ENCODE measurements at places on chromosomes 3 and 15.

DNA sequence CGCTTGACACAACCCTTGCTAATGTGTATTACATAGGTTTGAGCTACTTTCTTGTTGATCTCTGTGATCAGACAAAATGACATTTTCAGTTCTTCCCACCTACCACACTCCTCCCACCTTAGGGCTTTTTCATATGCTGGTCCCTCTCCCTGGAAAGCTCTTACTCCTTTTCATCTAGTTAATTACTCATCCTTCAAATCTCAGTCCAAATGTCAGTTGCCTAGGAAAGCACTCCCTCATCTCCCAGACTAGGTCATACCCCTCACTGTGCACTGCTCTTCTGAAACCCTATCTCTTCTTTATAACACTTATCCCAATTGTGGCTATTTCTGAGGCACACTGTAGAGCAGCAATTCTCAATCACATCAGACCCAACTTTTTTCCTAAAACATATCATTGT is 7.3 kb downstream of the ZNF106 start:
- no peak for DNase-seq

DNA sequence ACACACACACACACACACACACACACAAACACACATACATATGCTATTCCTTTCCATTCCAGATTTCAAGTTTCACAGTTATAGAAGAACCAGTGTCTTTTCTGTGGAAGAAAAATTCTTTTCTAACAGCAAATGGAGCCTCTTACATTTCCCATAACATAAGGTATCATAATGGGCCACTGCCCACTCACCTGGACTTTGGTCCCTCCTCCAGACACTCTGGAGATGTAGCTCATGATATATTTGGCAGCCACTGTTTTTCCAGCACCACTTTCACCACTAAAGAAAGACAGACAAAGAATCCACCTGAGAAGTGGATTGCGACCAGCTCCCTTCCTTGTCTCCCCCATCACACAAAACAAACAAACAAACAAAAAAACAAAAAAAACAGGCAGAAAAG is 29.8 kb downstream of the LDHAL6B start:
- no peak for DNase-seq

GRCh38 chr3:157610876-157611535 is 107.8 kb upstream of the VEPH1 start:
- DNase-seq, result no peak

DNA sequence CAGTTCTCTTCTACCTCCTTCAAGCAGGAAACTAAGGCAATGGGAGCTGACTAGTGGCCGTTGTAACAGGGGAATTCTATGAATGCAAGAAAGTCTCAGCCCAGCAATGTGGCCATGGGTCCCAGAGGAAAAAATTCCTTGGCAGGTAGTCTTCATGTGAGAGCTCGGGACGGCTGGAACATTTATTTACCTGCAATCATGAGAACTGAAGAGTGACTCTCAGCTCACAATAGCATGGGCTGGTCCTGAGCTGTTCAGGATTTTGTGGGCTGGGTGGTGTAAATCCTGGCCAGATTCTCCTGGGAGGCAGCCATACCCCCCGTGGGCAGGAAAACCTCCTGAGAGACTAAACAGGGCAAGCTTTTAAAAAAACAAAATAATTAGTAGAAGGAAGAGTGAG is 330.3 kb upstream of the CTNNB1 start:
- no peak for DNase-seq

DNA sequence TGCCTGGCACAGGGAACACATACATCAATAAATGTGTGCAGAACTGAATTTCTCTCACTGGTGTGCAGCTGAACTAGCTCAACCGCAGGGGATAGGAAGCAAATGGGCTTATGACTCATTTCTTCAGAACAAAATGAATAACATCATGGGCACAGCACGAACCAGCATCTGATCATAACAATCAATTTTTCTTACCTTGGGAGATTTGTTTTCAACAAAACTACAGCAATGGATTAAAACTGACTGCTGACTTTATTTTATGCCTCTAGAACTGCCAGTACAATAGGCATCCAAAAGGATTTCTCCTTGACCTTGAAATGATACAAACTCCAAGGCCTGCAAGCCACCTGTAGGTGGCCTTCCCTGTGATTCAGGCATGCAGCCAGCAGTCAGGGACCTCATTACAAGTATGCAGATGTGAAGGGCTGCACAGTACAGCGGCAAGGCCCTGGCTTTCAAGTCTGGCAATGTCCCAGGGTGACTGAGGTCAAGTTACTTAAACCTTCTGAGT is 26.1 kb downstream of the TAMM41 start:
- DNase-seq, result no peak

- no peak for DNase-seq
Measured at GRCh38 chr3:12689997-12690711, 26.2 kb upstream of the RAF1 start.

GRCh38 chr3:89116476-89116875 is 9.1 kb downstream of the EPHA3 start:
- DNase-seq, result no peak

- no peak for DNase-seq
Measured at GRCh38 chr3:56132762-56133161, 335.5 kb downstream of the ERC2 start.

GRCh38 chr3:77746892-77747291 is 707.0 kb downstream of the ROBO2 start:
- DNase-seq, result no peak

DNA sequence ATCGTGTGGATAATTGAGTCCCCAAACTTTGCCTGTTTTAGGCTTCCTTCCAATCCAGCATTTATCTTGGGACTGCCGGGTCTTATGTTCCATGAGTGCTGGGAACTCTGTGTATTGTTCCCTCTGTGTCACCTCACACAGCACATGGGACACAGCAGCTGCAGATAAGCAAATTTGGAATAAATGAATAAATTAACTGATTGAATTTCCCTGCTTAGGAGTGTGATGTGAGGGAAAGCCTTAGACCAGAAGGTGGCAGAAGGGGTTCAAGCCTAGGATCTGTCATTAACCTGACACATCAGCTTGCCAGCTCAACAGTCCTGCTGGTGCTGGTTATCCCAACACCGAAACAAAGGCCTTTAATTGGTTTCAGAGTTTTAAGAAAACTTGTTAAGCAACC is 114.3 kb downstream of the OXSM start:
- DNase-seq, result no peak

DNA sequence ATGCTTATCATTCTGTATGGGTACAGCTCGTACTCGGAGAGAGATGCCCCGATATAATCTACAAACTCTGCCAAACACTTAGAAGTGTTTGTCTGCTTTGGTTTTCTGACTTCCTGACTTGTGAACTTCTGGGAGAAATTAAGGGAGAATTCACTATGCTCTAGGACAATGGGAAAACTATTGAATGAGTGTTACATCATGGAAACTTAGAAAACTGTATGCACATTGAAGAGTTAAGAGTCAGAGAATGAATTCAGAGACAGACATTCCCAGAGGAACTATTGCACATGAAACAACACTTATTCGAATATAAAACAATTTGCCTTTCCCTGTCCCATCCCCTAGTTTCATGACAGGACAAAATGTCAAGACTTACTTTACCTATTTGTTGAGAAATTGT is 57.8 kb downstream of the DTWD1 start:
- DNase-seq, result no peak

DNA sequence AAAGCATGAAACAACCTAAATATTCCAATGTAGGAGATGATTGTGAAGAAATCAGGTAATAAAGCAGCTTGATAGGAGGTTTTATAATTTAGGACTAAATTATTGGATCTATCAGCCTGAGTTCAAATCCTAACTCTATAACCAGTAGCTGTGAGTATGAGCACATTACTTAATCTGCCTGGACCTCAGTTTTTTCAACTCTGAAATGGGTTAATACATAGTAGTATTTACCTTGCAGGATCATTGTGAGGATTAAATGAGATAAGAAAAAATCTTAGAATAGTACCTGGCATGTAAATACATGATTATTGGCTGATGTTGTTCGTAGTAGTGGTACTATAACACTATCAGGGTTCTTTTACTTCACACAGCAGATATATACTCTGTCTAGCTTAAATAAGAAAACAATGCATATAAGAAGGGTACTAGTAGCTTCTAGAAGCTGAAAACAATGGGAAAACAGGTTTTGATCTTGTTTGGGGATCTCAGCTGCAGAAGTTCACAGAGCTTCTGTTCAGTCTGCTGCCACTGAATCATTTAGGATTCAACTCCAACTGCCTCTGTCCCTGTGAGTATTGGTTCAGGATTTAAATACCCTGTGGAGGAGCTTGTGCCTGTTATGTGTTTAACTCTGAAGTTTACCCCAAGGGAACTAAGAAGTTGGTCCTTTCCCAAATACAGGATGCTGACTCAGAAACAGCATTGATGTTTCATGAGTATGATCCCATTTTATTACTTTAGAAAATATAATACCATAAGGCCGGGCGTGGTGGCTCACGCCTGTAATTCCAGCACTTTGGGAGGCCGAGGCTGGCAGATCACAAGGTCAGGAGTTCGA is 34.2 kb downstream of the KAT2B start:
- DNase-seq, result no peak

GRCh38 chr3:124885466-124886167 is 1.5 kb downstream of the ITGB5 start:
- no peak for DNase-seq
